Kidney capillary endothelial cell (primary cell): ENCODE measurements at places on chromosomes 4 and X.

GRCh38 chrX:154092371-154092770 is 5.1 kb downstream of the MECP2 start:
- no peak for DNase-seq

DNA sequence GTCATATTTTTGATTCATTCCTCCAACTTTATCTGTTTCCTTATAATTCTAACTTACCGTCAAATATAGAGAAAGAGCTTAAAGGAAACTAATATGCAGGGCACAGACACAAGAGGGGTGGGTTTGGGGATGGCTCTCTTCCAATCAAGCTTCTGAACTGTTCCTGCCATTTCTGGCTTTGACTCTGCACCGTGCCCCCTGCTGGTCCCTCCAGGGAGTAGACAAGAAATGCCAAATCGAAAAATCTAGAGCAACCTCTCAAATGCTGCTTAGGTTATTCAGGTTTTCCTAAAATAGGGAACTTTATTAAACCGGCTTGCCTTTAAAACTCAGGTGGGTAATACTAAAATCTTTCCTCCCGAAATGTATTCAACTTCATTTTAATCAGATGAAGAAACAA is 39.8 kb upstream of the VCX3A start:
- DNase-seq: no peak

DNA sequence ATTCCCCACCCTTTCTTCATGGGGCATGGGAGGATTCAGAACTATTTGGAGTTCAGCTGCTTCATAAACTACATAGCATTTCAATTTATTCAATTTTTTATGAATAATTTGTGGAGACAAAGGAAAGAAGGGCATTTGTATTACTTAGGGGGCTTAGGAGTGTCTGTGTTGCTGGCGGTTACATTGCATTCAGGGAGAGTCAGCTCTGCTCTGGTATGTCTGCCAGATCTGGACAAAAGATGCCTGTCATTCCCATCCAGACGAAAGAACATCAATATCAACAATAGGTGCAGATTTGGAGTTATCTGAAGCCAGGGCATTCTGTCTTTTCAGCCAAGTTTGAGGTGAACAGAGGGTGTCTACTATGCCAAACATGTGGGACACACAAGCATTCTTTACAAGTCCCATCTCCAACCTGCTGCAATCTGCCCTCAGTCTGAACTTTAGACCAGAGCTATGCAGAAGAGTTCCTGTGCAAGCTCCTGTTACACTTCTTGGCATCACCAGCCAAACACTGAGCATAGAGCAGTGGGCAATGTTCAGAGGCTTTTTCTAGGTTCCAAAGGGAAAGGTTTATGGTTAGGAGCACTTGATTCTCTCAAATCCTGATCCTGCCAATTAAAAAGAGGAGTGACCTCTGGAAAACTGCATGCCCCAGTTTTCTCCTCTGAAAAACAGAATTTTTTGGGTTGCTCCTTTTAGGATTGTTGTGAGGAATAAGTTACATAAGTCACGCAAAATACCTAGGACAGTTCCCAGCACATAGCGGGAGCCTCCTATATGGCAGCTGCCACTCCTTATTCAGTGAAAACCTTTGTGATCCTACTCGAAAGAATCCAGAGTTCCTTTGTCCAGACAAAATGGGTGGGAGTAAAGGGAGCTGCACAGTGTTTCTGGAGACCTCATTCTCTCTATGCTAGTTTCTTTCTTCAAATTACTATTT is 719.5 kb upstream of the SLIT2 start:
- DNase-seq: no peak

DNA sequence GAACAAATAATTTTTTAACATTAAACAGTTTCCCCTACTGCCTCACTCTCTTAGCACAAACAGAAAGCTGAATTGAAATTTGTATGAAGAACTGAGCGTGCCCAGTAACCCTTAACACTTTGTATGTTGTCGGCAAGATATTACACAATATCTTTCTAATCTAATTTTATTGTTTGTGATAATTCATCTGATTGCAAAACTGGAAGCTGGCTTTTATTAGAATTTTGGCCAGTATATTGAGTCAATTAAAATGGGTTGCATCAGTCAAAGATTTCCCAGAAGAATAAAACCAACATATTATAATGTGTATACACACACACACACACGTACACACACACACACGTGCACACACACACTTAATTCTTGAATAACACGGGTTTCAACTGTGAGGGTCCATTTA is 2332.1 kb downstream of the PCDH7 start:
- no peak for DNase-seq

DNA sequence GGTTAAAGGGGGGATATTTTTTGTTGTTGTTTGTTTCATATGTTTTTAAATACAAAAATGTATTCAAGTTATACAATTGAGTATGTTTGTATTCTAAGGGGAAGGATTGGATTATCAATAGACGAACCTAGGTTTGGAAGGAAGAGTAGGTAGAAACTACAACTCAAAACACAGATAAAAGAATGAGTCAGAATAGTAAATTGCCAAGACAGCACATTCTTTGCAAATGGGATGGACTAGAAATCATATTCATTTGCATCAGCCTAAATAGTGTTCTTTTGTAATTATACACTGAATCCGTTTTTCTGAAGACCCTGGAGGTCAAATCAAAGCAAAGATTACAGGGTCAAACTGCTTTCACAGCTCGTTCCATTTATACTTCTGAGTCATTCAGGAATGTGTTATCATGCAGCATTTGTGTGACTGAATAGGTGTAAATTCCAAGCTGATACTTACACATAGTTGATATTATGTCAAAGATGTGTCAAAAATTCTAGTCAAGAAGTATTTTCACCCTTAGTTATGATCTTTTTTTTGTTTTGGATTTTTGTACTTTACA is 273.3 kb upstream of the FAT4 start:
- DNase-seq: no peak

DNA sequence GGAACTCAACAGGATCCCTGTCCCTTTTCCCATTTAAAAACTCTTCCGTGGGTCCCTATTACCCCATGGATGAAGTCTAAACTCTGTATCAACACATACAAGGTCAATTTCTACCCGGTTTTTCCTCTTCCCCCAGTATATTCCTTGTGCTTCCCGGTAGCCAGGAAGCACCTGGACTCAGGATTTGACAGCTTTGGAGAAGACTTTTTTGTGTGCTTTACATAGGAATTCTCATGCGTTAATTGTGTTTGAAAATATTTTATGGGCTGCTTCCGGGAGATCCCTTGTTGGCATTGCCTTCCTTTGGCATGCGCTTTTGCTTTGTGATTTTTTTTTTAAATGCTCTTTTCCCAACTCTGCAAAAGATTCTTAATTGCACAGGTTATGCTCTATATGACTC is 7.2 kb downstream of the SMS start:
- DNase-seq: no peak

DNA sequence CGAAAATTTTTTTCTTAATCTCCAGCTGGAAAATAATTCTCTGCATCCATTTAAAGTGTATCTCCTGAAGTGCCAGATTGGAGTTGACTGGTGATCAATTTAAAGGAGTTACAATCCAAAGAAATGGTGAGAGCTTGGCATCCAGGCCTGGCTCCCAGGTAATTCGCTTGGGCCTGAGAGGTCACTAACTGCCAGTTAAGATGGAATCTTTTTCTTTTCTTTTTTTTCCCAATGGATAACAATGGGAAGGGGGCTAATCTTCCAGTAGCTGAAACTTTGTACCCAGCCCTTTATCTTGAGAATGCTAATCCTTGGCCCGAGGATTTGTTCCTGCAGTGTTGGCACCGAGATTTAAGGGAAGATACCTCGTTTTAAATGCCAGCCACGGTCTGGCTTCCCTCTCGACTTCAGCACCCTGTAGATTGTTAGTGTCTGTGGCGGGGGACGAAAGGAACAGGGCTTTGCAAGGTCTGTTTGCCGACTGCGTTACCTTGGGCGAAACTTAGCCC is 13.3 kb upstream of the PITX2 start:
- DNase-seq: no peak

GRCh38 chr4:32569861-32570260 is 1849.7 kb downstream of the PCDH7 start:
- no peak for DNase-seq

GRCh38 chrX:47030339-47030738 is 47.9 kb upstream of the RGN start:
- peak; percentile 42 for DNase-seq

- peak; percentile 3 for DNase-seq
Observed at GRCh38 chrX:150361070-150361776, 1.9 kb upstream of the MAMLD1 start.

GRCh38 chr4:15374656-15375055 is 53.2 kb upstream of the C1QTNF7 start:
- DNase-seq: no peak

GRCh38 chr4:118171381-118171780 is 137.1 kb downstream of the NDST3 start:
- DNase-seq: no peak
